ENCODE measurements at places on chromosomes 12 and 14. TPM values are rescaled to one million over a fixed set of nuclear protein-coding genes. Genes with fewer than 3 reads are reported as not detected.

Gene PAPLN
- total RNA-seq = 4.9 TPM

DNA sequence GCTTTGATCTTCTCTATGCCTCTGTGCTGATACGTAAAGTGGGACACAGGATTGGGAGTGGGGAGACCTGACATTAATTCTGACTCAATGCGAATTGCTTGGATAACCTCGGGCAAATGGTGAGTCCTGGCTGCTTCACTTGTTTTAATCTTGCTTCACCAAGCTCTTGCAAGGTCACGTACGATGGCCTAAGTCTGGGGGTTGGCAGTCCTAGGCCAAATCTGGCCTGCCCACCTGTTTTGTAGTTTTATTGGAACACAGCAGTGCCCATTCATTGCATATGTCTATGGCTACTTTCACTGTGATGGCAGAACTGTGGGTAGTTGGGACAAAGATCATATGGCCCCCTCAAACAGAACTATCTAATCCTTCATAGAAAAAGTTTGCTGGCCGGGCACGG, 13.4 kb downstream of the CLSTN3 start:
- no peaks in the 10 kb centered on the region for H3K27me3 ChIP-seq
- H3K27ac ChIP-seq = no peak overlapping the region
- no peak for DNase-seq
- peaks cover 2% of the 10 kb centered on the region for H3K36me3 ChIP-seq
- no peaks in the 10 kb centered on the region for H3K4me1 ChIP-seq

- peak; percentile 43 for DNase-seq
- H3K36me3 ChIP-seq = no peaks in the 10 kb centered on the region
- no peak overlapping the region for H3K4me3 ChIP-seq
- no peak overlapping the region for H3K27ac ChIP-seq
Observed at GRCh38 chr14:101072945-101073597, 169.5 kb upstream of the RTL1 start.

- no peaks in the 10 kb centered on the region for H3K27me3 ChIP-seq
- peaks cover 63% of the 10 kb centered on the region for H3K4me1 ChIP-seq
- DNase-seq = no peak
- H3K4me3 ChIP-seq = peak overlapping the region; percentile 68
- H3K36me3 ChIP-seq = no peaks in the 10 kb centered on the region
- peak overlapping the region; percentile 95 for H3K27ac ChIP-seq
Observed at GRCh38 chr14:93970965-93971634, 5.3 kb downstream of the ASB2 start.

DNA sequence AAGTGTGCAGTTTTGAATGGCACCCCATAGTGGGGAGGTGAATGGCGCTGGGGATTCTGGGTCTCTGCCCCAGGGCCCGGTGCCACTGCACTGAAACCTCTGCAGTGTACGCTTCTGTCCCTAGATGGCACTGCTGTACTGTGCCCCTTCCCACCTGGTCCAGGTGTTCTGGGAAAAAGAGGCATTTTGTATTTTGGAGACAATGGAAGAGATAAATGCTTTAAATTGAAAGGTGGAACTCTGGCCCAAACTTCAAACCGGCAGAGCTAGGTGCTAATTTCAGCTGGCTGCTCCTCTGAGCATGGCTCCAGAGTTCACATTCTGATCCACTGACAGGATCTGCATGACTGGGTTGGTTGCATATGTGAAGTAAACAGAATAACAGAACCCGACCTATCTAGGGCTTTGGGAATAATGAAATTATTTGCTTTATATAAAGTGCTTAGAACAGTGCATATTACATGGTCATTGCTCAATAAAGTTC, 52.2 kb downstream of the KRT80 start:
- H3K4me1 ChIP-seq = no peaks in the 10 kb centered on the region
- no peaks in the 10 kb centered on the region for H3K36me3 ChIP-seq
- H3K27ac ChIP-seq = no peak overlapping the region
- no peak overlapping the region for H3K4me3 ChIP-seq
- no peak for DNase-seq
- H3K27me3 ChIP-seq = no peaks in the 10 kb centered on the region

Gene OTX2
- not detected for total RNA-seq

Gene SLC15A5
- not detected for total RNA-seq

Gene GLIPR1L1
- not detected for total RNA-seq

Gene COCH
- total RNA-seq = 0.11 TPM

- no peaks in the 10 kb centered on the region for H3K36me3 ChIP-seq
- H3K4me1 ChIP-seq = peaks cover 17% of the 10 kb centered on the region
- H3K27me3 ChIP-seq = no peaks in the 10 kb centered on the region
- no peak overlapping the region for H3K27ac ChIP-seq
- no peak for DNase-seq
- H3K4me3 ChIP-seq = no peak overlapping the region
Observed at GRCh38 chr12:3125674-3126073, 48.5 kb downstream of the TSPAN9 start.

DNA sequence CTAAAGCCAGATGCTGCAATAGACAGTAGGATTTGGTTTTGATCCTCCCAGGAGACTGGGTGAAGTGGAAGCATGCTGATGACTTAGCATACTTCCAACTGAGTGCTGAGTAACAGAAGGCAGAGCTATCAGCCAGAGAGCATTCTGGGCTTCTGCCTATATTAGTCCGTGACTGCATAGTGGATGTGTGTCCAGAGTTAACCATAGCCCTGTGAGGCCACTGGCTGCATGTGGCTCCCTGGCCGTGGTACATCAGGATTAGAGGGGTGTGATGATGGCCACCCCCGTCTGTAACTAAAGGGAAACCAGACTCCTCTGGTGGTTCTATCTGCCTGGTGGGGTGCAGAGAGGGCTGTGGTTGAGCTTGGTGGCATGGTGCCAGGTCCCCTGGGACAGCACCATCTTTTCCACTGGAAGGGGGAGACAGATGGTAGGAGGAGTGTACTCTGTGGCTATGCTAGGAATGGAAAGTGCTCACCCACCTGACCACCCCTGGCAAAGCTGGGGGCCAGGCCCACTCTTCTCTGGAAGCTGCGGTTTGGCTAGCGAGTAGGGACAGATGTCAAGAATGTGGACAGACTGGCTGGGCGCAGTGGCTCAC, 27.4 kb downstream of the ABCD4 start:
- no peak overlapping the region for H3K4me3 ChIP-seq
- DNase-seq = no peak
- no peaks in the 10 kb centered on the region for H3K27me3 ChIP-seq
- no peaks in the 10 kb centered on the region for H3K36me3 ChIP-seq

Gene RND1
- total RNA-seq = 0.85 TPM

DNA sequence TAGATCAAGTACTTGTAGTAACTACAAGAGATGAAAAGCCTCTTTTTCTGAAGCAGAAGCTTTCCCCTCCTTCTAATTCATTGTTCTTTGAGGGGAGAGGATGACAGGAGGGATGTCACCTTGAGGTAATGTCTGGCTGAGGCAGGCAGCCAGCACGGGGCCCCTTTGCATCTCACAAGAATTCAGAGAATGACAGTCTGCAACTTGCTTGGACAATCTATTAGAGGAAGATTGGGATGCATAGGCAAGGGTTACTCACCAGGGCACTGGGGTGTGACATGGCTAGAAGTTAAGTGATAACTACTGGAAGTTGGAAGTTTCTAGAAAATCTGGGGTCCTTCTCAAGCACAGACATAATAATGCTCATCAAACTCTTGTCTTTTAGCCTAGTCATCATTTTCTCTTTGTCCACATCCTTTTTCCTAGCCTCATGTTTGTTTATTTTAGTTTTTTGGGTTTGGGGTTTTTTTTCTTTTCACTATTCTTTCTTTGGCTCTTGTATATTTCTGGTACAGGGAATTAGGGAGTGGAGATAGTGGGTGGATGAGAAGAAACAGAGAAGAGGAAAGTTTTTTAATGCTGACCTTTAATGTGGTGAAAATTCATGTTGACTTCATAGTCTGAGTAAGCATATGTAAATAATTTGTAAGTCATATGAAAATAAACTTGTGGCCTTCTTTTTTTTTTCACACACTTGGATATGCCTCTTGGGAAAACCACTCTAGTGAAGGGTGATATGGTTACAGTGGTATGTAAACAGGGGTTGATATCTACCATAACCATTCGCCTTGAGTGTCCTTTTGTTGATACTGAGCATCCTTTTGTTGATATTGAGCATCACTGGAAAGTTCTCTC, 55.1 kb downstream of the TTLL5 start:
- H3K4me1 ChIP-seq = peaks cover 40% of the 10 kb centered on the region
- H3K27ac ChIP-seq = no peak overlapping the region
- no peak for DNase-seq
- no peak overlapping the region for H3K4me3 ChIP-seq

Gene SSTR1
- 7.2 TPM for total RNA-seq

DNA sequence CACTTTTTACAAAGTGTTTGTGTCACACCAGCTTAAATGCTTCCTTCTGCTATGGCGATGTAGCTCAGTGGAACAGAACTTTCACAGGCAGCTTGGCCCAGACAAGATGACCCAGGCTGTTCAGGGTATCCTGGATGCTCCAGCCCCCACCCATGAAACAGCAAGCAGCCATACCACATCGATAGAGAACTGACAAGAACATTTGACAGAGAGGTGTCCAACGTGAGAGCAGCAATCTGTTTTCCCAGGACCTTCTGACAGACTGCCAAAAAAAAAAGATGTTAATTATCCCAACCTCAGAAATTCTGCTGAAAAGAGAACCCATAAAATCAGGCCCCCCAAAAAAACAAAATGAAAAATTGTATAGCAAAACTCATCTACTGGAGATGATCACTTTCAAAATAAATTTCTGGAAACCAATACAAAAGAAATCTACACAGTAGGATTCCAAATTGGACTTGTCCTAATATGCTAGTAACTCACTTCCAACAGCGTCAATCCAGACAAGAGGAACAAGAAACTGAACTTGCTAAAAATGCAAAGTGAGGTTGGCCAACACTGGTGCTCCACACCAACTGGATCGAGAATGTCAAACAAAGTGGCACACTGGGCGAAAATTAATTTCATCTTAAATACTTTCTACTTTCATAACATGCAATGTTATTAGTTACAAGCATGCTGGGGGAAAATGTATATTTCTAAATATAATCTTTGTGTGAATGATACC, 118.8 kb downstream of the DPF3 start:
- H3K4me3 ChIP-seq = no peak overlapping the region
- H3K4me1 ChIP-seq = no peaks in the 10 kb centered on the region
- no peaks in the 10 kb centered on the region for H3K27me3 ChIP-seq
- no peak overlapping the region for H3K27ac ChIP-seq

Gene ARG2
- 10.1 TPM for total RNA-seq

GRCh38 chr12:120134307-120134980, 17.9 kb upstream of the RAB35 start:
- no peak for DNase-seq
- H3K27me3 ChIP-seq = no peaks in the 10 kb centered on the region
- peaks cover 98% of the 10 kb centered on the region for H3K36me3 ChIP-seq
- no peak overlapping the region for H3K27ac ChIP-seq
- H3K4me1 ChIP-seq = no peaks in the 10 kb centered on the region
- no peak overlapping the region for H3K4me3 ChIP-seq

Gene CRIP2
- total RNA-seq = 665 TPM

Gene PTPN6
- total RNA-seq = 1.7 TPM

Gene PLEK2
- total RNA-seq = 0.53 TPM

Gene SDS
- total RNA-seq = 34.5 TPM

DNA sequence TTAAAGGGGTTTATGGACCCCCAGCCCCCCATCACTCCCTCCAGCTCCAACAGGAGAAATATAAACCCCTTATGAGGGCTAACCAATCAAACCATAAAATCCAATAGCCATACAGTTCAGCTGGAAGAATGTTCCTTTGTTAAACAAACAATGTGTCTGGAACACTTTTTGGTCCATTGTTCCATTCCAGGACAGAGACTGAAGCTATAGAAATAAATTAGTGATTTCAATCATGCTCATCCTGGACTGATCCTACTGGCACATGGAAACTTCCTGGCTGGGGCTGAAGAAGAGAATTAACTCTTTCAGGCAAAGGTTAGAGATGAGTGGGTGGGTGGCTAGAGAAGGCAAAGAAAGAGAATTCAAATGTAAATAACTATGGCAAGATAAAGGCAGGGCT, 63.4 kb downstream of the ANO2 start:
- no peak overlapping the region for H3K4me3 ChIP-seq
- no peaks in the 10 kb centered on the region for H3K27me3 ChIP-seq
- H3K27ac ChIP-seq = no peak overlapping the region
- no peaks in the 10 kb centered on the region for H3K36me3 ChIP-seq
- H3K4me1 ChIP-seq = no peaks in the 10 kb centered on the region

Gene WNT5B
- 0.53 TPM for total RNA-seq

GRCh38 chr12:97639702-97640101, 177.1 kb downstream of the RMST start:
- no peaks in the 10 kb centered on the region for H3K4me1 ChIP-seq
- no peaks in the 10 kb centered on the region for H3K36me3 ChIP-seq
- DNase-seq = no peak
- H3K4me3 ChIP-seq = no peak overlapping the region

DNA sequence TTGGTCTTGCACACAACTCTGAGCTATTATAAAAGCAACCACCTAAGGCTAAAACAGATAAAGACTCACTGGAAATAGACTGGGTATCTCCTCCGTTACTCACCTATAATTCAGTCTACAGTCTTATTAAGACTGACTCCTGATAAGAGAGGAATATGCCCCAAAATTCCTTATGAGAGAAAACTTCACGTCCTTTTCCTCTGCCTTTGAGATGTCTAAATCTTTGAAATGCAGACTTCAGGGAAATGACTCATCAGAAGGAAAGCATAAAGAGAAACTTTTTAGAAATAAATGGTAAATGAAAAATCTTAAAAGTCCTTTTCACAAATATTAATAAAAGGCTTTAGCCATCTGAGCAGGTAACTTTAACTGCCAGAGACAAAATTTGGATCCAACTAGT, 187.5 kb upstream of the RTL1 start:
- H3K4me1 ChIP-seq = no peaks in the 10 kb centered on the region
- no peaks in the 10 kb centered on the region for H3K36me3 ChIP-seq
- DNase-seq = no peak
- no peak overlapping the region for H3K4me3 ChIP-seq
- H3K27me3 ChIP-seq = no peaks in the 10 kb centered on the region
- no peak overlapping the region for H3K27ac ChIP-seq

Gene LTB4R2
- 3.0 TPM for total RNA-seq

Gene HSP90B1
- 250 TPM for total RNA-seq

GRCh38 chr12:127324681-127325080, 942.3 kb upstream of the TMEM132C start:
- no peaks in the 10 kb centered on the region for H3K27me3 ChIP-seq
- H3K4me3 ChIP-seq = no peak overlapping the region
- no peaks in the 10 kb centered on the region for H3K4me1 ChIP-seq
- no peak overlapping the region for H3K27ac ChIP-seq
- no peak for DNase-seq

GRCh38 chr12:115452751-115453281, 768.8 kb upstream of the TBX3 start:
- no peaks in the 10 kb centered on the region for H3K27me3 ChIP-seq
- DNase-seq = no peak
- no peak overlapping the region for H3K4me3 ChIP-seq
- no peaks in the 10 kb centered on the region for H3K36me3 ChIP-seq
